HCEC 1CT (cell line): ENCODE measurements at places on chromosomes 4 and X.

DNA sequence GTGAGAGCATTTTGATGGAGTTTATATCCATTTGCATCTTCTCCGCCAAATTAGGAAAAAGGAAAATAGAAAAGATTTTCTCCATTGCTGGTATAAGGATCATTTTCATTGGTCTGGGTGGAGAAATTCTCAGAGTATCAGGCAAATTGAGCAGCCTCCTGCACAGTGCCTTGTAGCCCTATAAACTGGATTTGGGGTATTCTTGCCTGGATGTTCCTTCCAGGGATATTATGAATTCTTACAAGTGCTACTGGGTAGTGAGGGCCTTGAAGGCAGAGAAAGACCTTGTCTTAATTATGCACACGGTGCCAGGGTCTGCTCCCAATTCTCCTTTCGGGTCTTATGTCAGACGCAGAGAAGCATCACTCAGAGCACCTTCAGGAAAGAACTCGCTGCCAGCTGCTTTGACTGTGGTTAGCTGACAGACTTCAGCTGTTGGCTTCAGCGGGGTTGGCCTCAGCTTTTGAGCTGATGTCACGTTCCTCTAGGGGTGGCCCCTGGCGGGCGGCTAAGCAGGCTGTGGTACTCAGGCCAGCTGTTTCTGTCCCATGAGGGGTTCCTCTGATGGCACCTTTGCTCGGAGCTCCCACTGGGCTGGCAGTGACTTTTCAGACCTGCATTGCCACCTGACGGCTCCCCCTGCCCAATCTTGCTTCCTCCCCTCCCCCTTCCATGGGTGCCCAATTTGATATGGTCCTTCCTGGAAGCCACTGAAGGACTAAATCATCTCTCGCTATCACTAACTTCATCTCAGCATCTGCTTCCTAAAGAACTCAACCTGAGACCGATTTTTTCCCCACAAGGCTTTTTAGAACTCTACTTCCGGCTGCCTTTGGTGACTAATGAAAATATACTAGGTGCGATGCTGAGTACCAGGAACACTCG, 519.5 kb downstream of the BCOR start:
- no peak for DNase-seq

DNA sequence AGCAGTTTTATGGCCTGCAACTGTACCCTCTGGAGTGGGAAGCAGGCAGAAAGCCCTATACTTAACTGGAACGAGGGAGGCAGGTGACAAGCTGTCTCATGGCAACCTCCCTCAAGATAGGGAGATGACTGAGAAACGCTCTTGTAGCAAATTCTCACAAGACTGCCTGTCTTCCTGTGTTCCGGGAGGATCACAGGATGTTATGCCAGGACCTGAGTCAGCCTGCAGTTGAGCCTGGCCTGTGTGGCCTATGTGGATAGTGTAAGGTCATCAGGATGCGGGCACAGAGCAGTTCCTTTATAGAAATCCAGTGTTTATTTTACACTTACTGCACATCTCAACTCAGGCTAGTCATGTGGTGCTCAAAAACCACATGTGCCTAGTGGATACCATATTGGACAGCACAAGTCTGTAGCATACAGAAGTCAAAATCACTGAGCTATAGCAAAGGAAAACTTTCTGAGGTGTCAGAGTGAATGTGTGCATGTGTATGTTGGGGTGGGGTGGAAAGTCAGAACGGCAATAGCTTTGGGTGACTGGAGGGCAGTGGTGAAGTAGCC, 25.2 kb downstream of the TAF7L start:
- peak; percentile 83 for DNase-seq

GRCh38 chr4:48640225-48640624, 139.9 kb downstream of the FRYL start:
- DNase-seq: no peak

DNA sequence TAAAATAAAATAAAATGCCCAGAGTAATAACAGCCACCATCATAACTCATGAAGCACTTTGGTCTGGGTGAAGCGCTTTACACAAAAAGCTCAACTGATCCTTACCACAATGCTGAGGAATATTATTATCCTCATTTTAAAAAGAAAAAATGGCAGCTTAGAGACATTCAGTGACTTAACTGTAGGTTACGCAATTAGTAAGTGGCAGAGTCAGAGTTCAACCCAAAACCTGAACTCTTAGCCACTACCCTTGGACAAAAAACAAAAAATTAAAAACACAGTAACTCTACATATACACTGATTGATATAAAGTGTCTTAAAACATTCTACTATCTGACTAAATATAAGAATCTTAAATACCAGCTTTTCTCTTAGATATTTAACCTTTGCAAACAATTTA, 34.9 kb downstream of the MAOB start:
- no peak for DNase-seq

DNA sequence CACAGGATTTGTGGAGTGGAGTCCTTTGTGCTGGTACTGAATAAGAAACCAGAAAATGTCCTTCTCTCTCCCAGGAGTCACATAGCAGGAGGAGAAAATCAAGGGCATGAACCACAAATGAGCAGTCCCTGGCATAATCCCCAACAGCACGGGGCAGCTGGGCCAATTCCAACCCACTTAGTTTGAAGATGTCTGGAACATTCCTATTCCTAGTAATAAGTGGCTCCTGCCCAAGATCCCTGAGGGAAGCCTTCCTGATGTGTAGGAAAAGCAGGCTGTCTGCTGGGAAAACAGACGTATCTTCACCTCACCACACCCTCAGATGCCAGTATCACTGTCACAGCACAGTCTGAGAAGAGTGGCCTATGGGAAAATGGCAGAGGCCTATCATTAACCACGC, 182.8 kb upstream of the MAP3K15 start:
- peak; percentile 40 for DNase-seq

DNA sequence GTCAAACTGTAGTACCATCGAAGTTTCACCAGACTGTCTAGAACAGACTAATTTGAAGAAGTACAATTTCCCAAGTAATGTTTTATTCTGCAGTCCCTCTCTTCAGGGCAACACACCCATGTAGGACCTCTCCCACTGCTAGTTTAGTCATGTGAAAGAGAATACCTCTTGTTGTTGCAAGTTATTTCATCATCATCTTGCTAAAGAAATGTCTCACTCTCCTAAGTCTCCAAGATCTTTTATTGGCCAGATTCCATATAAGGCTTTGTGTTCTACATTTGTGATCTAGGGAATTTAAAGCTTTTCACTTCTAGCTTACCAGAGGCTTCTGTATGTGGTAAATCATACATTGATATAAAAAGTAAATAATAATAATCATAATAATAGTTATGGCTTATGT, 745.3 kb upstream of the MAGEB2 start:
- DNase-seq: peak; percentile 39

- no peak for DNase-seq
Observed at GRCh38 chr4:22268350-22269025, 247.4 kb downstream of the ADGRA3 start.

- DNase-seq: no peak
Observed at GRCh38 chrX:146604196-146604595, 205.4 kb upstream of the CXorf51B start.

GRCh38 chr4:637536-638280, 12.3 kb downstream of the PDE6B start:
- no peak for DNase-seq

DNA sequence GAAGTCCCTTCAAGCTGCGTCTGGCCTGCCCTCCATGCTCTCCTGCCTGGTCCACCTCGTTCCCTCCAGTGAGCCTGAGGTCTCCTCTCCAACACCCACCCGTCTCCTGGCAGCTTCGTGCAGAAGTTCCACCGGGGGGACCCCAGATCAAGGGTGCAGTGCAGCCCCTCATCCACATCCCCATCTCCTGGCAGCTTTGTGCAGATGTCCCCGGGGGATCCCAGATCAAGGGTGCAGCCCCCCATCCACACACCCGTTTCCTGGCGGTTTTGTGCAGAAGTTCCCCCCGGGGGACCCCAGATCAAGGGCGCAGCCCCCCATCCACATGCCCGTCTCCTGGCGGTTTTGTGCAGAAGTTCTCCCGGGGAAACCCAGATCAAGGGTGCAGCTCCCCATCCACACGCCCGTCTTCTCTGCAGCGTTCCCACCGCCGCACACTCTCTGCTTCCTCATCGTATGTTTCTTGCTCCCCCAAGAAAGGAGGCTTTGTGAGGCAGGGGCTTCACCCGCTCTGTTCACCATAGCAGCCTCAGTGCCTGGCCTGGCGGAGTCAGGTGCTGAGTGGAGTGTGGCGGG, 35.7 kb downstream of the PIGG start:
- no peak for DNase-seq

- no peak for DNase-seq
Observed at GRCh38 chr4:78616046-78616498, 64.5 kb downstream of the ANXA3 start.

DNA sequence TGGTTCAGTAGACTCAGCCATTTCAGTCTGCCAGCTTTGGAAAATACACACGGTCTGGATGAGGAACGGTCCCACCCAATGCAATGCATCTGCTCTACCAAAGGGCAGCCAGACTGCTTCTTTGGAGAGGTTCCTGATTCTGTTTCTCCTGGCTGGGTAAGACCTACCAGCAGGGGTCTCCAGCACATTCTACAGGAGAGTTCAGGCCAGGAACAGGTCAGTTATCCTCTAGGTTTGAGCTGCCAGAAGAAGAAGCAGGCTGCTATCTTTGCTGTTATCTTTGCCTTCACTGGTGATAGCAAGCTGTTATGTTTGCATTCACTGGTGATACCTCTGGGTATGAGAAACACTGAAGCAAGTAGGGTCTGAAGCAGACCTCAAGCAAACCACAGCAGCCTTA, 45.5 kb upstream of the PBDC1 start:
- DNase-seq: no peak

DNA sequence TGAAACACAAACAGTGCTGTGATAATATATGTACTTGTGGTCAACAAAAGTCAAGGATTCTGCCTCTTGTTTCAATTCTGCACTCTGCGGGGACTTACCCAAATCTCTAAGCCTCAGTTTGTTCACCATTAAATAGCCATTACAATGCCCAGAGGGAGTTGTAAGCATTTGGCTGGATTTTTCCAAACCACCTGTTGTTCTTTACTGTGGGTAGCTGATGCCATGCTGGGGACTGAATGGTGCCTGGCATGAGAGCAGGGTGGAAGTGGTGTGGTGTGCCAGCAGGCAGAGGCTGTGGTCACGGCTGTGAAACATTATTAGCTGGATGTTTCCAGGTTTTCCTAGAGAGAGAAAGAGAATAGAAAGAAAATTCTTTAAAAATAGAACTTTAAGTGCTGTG, 60.7 kb upstream of the PAK3 start:
- DNase-seq: no peak
